ENCODE measurements at places on chromosomes 7 and 10.

DNA sequence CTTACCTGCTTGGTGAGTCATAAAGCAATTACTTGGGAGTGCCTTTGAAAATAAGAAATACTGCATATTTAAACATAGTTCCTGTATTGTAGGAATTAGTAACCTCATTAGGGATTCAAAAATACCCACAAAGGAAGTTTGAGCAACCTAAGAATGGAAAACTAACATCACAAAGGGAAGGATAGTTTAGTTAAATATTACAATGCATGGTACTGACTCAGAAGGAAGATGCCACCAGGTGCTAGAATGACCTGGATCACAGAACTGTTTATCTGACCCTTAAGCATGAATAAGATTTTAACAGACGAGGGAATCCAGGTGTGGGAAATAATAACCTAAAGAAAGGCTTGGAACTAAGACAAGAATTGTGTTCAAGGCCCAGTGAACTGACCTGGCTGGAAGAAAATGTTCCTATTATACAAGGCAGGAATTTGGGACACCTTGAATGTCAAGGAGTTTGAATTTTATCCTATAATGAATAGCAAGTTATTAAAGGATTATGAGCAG is 106.4 kb downstream of the GSAP start:
- DNase-seq: no peak

DNA sequence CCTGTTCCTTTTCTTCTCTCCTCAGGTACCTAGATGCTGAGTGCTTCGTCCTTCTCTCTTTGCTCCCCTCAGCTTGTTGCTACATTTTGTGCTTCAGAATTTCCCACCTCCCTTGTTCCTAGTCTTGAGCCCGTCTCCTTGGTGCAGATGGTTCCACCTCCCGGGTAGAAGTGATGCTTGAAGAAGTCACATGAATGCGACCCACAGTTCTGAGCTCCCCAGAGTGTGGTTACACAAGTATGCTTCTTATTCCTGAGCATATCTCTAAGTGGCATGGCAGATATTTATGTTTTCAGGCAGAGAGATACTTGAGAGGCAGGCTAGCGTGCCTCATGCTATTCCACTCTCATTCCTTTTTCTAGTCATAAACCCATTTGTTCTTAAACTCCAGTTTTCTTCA is 34.0 kb downstream of the INPP5F start:
- peak; percentile 81 for DNase-seq

GRCh38 chr7:88217675-88218428 is 2.0 kb downstream of the SRI start:
- DNase-seq: peak; percentile 4

- DNase-seq: no peak
Observed at GRCh38 chr10:70899096-70899495, 10.7 kb upstream of the PCBD1 start.

GRCh38 chr7:51123322-51124019 is 193.1 kb downstream of the COBL start:
- peak; percentile 84 for DNase-seq

- no peak for DNase-seq
Observed at GRCh38 chr7:66376264-66376945, 171.3 kb downstream of the TPST1 start.

GRCh38 chr10:93813507-93814465 is 56.0 kb downstream of the LGI1 start:
- peak; percentile 27 for DNase-seq

DNA sequence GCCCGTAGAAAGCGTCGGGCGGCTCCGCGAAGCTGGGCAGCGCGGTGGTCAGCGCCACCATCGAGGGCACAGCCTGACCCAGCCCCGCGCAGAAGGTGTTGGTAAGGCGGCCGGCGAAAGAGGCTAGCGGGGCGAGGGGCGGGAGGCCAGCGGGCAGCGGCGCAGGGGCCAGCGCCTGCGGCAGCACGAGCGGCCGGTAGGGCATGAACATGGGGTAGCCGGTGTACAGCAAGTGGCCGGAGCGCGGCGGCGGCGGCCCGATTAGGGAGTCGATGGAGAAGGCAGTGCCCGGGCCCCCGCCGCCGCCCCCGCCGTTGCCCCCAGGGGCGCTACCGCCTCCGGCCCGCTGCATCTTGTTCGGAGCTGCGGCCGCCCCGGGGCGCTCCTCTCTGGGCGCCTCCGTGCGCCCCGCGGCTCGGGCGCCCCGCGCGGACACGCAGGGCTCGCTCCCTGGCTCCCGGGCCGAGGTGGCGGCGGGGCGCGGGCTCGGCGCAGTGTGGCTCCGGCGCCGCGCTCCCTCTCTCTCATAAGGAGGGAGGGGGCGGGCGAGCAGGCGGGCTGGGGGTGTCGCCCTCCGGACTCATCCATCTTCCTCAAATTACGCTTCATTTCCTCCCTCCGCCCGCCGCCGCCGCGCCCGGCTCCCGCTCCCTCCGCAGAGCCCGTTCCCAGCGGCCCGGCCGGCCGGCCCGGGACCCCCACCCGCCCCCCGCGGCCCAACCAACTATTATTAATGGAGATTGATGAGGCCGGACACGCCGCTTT is at the start of gene GBX1:
TSS of gene GBX1 (minus strand) at position 498 of the 765 bp plus-strand sequence. CDS start at position 352, 146 bp downstream.
- DNase-seq: peak; percentile 7

DNA sequence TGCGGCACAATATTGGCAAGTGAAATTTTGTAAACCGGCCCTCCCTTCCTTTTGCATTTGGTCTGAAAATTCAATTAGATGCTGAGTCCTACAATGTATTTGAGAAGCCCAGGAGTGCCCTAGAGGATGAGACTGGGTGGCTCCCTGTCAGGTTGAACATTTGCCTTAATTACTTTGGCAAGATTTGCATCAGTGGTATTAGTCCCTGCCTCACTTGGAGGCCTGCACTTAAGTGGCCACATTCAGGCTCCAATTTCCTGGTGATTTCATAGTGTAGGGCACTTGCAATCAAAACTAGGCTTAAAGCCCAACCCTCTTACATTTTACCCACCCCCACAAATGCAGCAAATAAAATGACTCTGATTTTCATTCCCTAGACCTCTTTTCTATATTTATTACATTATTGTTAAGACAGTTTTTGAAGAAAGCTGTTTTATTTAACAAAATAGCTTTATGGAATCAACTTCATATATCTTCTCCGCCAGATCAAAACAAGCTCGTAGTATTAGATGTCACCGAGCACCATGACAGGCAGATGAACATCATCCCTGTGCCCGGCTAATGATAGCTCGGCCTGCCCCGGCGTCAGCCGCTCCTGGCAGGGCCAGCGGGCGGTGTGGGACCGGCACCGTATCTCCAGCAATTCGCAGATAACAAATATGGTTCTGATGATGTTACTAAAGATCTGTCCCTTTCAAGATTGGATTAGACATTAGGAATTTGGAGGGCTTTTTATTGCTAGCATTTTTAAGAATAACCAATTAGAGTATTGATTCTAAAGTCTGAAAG is 73.6 kb downstream of the EGFR start:
- no peak for DNase-seq

GRCh38 chr10:130495891-130496636 is 359.9 kb downstream of the GLRX3 start:
- peak; percentile 5 for DNase-seq
